Progenitor cell of endocrine pancreas (in vitro differentiated cells): ENCODE measurements at places on chromosomes 1 and 21. TPM values are rescaled to one million over a fixed set of nuclear protein-coding genes. Genes with fewer than 3 reads are reported as not detected.

Gene TPRG1L
- total RNA-seq, result 30.7 and 31.4 TPM in 2 replicates

Gene KRTAP11-1
- not detected in 2 replicates for total RNA-seq

Gene FCGR3A
- total RNA-seq, result not detected in 2 replicates

Gene SELENBP1
- total RNA-seq, result 56.2 and 57.0 TPM in 2 replicates

Gene APCS
- not detected in 2 replicates for total RNA-seq

Gene IGFN1
- total RNA-seq, result 0.38 and 0.44 TPM in 2 replicates

Gene ALX3
- 2.8 and 3.7 TPM in 2 replicates for total RNA-seq

Gene MAN1C1
- total RNA-seq, result 4.8 and 5.1 TPM in 2 replicates

Gene LCE1A
- not detected in 2 replicates for total RNA-seq

Gene MYBPH
- total RNA-seq, result not detected in 2 replicates

Gene LRRC39
- 1.1 and 1.8 TPM in 2 replicates for total RNA-seq

Gene SEMA4A
- total RNA-seq, result 2.1 and 3.7 TPM in 2 replicates

Gene EPB41
- total RNA-seq, result 96.2 and 102 TPM in 2 replicates

Gene TNN
- total RNA-seq, result 0.48 and 0.51 TPM in 2 replicates

Gene ARHGAP30
- 0.20 TPM in 1 of 2 replicates, not detected in the other for total RNA-seq

Gene CCDC24
- 34.8 and 35.9 TPM in 2 replicates for total RNA-seq

Gene MXRA8
- 24.3 and 25.0 TPM in 2 replicates for total RNA-seq

Gene MYCBP
- 25.6 and 28.3 TPM in 2 replicates for total RNA-seq

Gene MYOG
- total RNA-seq, result not detected in 2 replicates

Gene CRYAA
- total RNA-seq, result not detected in 2 replicates

Gene NUCKS1
- total RNA-seq, result 222 and 245 TPM in 2 replicates

Gene TAS1R2
- total RNA-seq, result not detected in 2 replicates

Gene AHCYL1
- total RNA-seq, result 90.2 and 101 TPM in 2 replicates

Gene ATP6V1G3
- total RNA-seq, result not detected in 2 replicates

Gene TRIM67
- total RNA-seq, result 0.05 and 0.09 TPM in 2 replicates

Gene MECR
- 28.8 and 35.9 TPM in 2 replicates for total RNA-seq

Gene OR2L3
- total RNA-seq, result not detected in 2 replicates

Gene TNFRSF14
- 0.41 and 0.75 TPM in 2 replicates for total RNA-seq

Gene PLCH2
- total RNA-seq, result 0.13 TPM in 1 of 2 replicates, not detected in the other

Gene ODF2L
- 111 and 113 TPM in 2 replicates for total RNA-seq

Gene MPZ
- 4.4 and 4.5 TPM in 2 replicates for total RNA-seq

Gene B3GALT2
- total RNA-seq, result 0.44 and 0.79 TPM in 2 replicates

Gene ROR1
- 61.3 and 63.8 TPM in 2 replicates for total RNA-seq

Gene CAMK1G
- total RNA-seq, result 2.4 and 2.7 TPM in 2 replicates

Gene MAP10
- total RNA-seq, result 3.2 and 3.6 TPM in 2 replicates

Gene FAM89A
- total RNA-seq, result 20.9 and 21.5 TPM in 2 replicates

Gene SMIM1
- 10.8 and 12.0 TPM in 2 replicates for total RNA-seq

Gene PRR9
- not detected in 2 replicates for total RNA-seq

Gene CD52
- total RNA-seq, result 0.89 and 1.8 TPM in 2 replicates

Gene ZSCAN20
- total RNA-seq, result 8.6 and 10.5 TPM in 2 replicates

Gene ERI3
- total RNA-seq, result 93.6 and 96.1 TPM in 2 replicates

Gene CFAP107
- 1.2 and 2.8 TPM in 2 replicates for total RNA-seq

Gene CLIC6
- total RNA-seq, result 14.1 and 16.3 TPM in 2 replicates

Gene EYA3
- 41.3 and 42.5 TPM in 2 replicates for total RNA-seq

Gene PTAFR
- total RNA-seq, result 0.19 and 0.27 TPM in 2 replicates

Gene LCE3D
- not detected in 2 replicates for total RNA-seq

Gene HFM1
- total RNA-seq, result 9.0 and 9.5 TPM in 2 replicates

Gene TAS1R1
- not detected in 2 replicates for total RNA-seq

Gene ARHGAP29
- 12.4 and 15.2 TPM in 2 replicates for total RNA-seq

Gene OR2M2
- total RNA-seq, result not detected in 2 replicates

Gene ABCG1
- 3.7 and 4.6 TPM in 2 replicates for total RNA-seq

Gene AKR7A3
- 2.1 and 2.7 TPM in 2 replicates for total RNA-seq

Gene THBS3
- total RNA-seq, result 46.0 and 52.2 TPM in 2 replicates
